Neural crest cell (in vitro differentiated cells): ENCODE measurements at places on chromosomes 3 and 15.

GRCh38 chr3:159627229-159627628, 361.4 kb upstream of the IL12A start:
- peaks cover 4% of the 10 kb centered on the region for H3K4me1 ChIP-seq
- peak overlapping the region; percentile 95 for H3K27ac ChIP-seq
- H3K36me3 ChIP-seq: no peaks in the 10 kb centered on the region

- H3K27ac ChIP-seq: no peak overlapping the region
- H3K4me1 ChIP-seq: peaks cover 9% of the 10 kb centered on the region
- DNase-seq: no peak
- no peaks in the 10 kb centered on the region for H3K36me3 ChIP-seq
Observed at GRCh38 chr3:10968401-10968800, 24.1 kb upstream of the SLC6A1 start.

DNA sequence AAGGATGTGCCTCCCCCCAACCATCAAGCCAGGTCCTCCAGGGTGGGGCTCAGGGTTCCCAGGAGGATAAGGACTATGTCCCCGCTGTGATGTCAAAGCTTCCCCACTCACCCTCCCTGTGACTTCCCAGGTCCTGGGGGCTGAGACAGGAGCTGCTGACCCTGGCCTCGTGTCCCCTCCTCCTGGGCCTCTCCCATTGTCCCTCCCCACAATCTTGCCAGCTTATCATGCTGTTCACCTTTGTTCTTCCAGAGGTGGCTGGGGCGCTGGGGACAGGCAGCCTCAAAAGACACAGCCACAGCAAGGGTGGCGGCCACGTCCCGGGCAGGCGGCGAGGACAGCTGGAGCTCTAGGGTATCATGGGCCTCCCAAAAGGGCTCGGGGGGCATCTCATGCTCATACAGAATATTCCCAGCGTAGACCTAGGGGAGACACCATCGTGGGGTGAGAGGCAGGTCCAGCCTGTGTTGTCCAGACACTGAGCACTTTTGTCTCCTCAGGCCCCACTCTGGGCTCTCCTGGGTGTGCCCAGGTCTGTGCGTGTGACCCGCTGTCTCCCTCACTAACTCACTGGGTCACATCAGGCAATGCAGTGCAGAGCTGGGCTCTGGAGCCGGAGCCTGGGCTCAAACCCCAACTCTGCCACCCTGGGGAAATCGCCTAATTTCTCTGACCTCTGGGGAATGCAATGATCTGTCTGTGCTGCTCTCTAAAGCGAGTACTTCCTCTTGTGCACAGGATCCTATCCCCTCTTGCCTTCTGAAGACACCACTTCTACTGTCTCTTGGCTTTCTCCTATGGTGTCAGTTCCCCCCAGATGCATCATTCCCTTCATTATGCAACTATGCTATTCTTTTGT, 30.0 kb downstream of the SNX33 start:
- H3K27me3 ChIP-seq: no peaks in the 10 kb centered on the region
- no peak for DNase-seq
- no peak overlapping the region for H3K4me3 ChIP-seq
- H3K27ac ChIP-seq: peak overlapping the region; percentile 63
- peaks cover 13% of the 10 kb centered on the region for H3K4me1 ChIP-seq
- H3K36me3 ChIP-seq: no peaks in the 10 kb centered on the region

GRCh38 chr3:155001289-155002010, 78.7 kb upstream of the MME start:
- no peak overlapping the region for H3K4me3 ChIP-seq
- no peaks in the 10 kb centered on the region for H3K27me3 ChIP-seq
- no peaks in the 10 kb centered on the region for H3K36me3 ChIP-seq
- no peaks in the 10 kb centered on the region for H3K4me1 ChIP-seq
- DNase-seq: no peak

- no peaks in the 10 kb centered on the region for H3K4me1 ChIP-seq
- peaks cover 11% of the 10 kb centered on the region for H3K27me3 ChIP-seq
- no peaks in the 10 kb centered on the region for H3K36me3 ChIP-seq
- H3K27ac ChIP-seq: no peak overlapping the region
- DNase-seq: peak; percentile 10
Observed at GRCh38 chr3:12138044-12138443, 20.7 kb downstream of the TIMP4 start.

DNA sequence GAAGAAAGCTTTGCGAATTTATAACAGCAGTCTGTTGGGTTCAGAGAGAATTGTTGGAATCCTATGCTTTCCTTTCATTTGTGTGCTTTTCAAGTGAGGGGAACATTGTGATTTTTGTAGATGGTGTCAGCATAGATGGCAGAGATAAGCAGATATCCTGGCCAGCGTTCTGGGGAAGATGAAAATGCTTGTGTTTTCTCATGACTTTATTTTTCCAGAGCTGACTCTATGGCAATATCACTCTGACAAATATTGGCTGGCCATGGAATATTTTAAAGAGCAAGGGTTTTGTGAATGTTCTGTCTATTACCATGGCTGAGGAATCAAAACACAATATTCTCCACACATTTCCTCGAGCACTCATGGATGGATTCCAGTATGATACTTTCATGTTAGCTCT, 108.8 kb downstream of the MITF start:
- no peak for DNase-seq
- no peaks in the 10 kb centered on the region for H3K27me3 ChIP-seq
- H3K27ac ChIP-seq: no peak overlapping the region
- H3K4me3 ChIP-seq: no peak overlapping the region

- no peak overlapping the region for H3K27ac ChIP-seq
- H3K27me3 ChIP-seq: peaks cover 12% of the 10 kb centered on the region
- peaks cover 5% of the 10 kb centered on the region for H3K4me1 ChIP-seq
- H3K36me3 ChIP-seq: no peaks in the 10 kb centered on the region
- no peak for DNase-seq
Observed at GRCh38 chr3:45317710-45318109, 70.7 kb upstream of the LARS2 start.

- no peak overlapping the region for H3K27ac ChIP-seq
- H3K4me3 ChIP-seq: no peak overlapping the region
- no peaks in the 10 kb centered on the region for H3K4me1 ChIP-seq
- DNase-seq: peak; percentile 28
- H3K36me3 ChIP-seq: no peaks in the 10 kb centered on the region
Observed at GRCh38 chr3:185270262-185270955, 16.6 kb upstream of the EHHADH start.

- peaks cover 15% of the 10 kb centered on the region for H3K4me1 ChIP-seq
- H3K36me3 ChIP-seq: peaks cover 7% of the 10 kb centered on the region
- DNase-seq: no peak
Observed at GRCh38 chr15:95277266-95277665, 1045.9 kb downstream of the MCTP2 start.

- no peak for DNase-seq
- no peak overlapping the region for H3K4me3 ChIP-seq
- H3K27ac ChIP-seq: no peak overlapping the region
- H3K4me1 ChIP-seq: no peaks in the 10 kb centered on the region
- H3K27me3 ChIP-seq: no peaks in the 10 kb centered on the region
Observed at GRCh38 chr3:59284926-59285325, 235.1 kb upstream of the CFAP20DC start.

DNA sequence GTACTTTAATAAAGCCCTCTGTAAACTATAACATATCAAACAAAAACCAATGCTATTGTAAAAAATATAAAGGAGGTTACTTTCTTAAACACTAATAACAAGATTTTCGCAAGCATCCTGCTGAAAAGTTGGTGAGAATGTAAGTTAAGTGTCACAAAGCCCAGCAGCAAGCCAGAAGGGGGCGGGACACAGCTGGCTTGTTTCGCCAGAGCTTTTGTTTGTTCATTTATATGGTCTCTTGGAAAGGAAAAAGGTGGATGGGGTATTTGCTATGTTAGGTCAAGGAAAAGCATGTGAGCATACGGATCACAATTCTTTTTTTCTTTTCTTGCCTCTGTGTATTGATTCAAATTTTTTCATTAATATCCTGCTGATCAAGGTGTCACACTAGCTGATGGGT, 59.9 kb downstream of the HACD2 start:
- H3K4me1 ChIP-seq: peaks cover 6% of the 10 kb centered on the region
- no peak overlapping the region for H3K4me3 ChIP-seq
- peak overlapping the region; percentile 51 for H3K27ac ChIP-seq
- H3K27me3 ChIP-seq: no peaks in the 10 kb centered on the region
- no peak for DNase-seq
- H3K36me3 ChIP-seq: peaks cover 3% of the 10 kb centered on the region

GRCh38 chr15:71261909-71262308, 146.6 kb downstream of the THSD4 start:
- no peak overlapping the region for H3K4me3 ChIP-seq
- H3K4me1 ChIP-seq: no peaks in the 10 kb centered on the region
- no peaks in the 10 kb centered on the region for H3K36me3 ChIP-seq
- no peak overlapping the region for H3K27ac ChIP-seq

DNA sequence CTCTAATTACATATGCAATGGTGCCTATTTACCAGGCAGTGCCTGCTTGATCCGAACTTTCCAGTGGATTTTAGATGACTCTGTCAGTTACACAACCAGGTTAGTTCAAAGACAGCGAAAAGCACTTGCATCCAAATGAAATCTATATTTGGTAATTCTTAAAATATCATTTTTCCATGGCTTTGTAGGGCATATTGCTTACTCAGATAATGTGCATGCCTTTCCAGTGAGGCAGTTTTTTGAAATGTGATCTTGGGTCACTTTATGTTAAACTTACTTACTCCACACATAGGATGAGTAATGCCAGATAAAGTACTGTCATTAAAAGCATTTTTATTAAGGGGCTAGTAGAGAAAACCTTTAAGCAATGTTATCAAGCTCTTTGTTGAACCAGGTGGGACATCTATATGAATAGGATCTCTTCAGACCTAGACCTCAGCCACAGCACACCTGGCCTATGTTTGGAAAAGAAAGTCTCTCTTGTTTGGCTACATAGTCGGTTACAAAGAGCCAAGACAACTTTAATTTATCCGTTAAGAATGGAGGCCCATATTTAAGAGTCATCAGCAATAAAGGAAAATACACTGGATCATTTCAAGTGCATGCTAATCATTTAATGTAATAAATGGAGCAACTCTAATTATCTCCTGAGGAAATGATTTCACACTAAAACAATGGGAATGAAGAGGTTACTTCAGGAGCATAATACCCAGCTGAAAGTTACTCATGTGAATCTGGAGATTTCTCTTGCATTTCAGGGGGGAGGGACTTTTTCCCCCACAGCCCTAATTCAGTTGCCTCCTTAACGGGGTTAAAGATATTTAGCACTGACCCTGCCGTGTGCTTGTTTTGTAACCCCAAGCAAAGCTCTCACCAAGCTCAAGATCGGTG, 56.3 kb upstream of the TMCO5A start:
- DNase-seq: no peak
- peaks cover 8% of the 10 kb centered on the region for H3K4me1 ChIP-seq
- H3K27ac ChIP-seq: no peak overlapping the region
- H3K4me3 ChIP-seq: no peak overlapping the region
- H3K36me3 ChIP-seq: no peaks in the 10 kb centered on the region

- H3K4me3 ChIP-seq: no peak overlapping the region
- no peak for DNase-seq
- H3K27ac ChIP-seq: no peak overlapping the region
- no peaks in the 10 kb centered on the region for H3K36me3 ChIP-seq
Observed at GRCh38 chr3:178059119-178059518, 477.1 kb upstream of the KCNMB2 start.

DNA sequence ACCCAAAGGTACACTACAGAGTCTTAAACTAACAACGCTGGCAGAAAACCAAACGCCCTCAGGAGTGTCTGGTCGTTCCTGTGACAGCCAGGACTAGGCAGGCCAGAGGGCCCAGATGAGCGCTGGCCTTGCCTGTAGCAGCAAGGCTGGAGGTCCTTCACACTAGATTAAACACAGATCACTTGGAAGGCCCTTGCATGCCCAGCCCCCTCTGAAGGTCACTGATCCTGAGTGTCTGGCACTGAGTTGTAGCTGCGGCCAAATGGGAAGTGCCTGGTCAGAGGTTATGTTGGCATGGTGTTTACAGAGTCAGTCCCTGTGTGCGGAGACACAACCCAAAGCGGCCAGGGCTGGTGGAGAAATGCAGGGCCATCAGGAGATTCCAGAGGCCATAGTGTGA, 58.9 kb downstream of the ZNF621 start:
- H3K27ac ChIP-seq: no peak overlapping the region
- H3K4me3 ChIP-seq: no peak overlapping the region
- peaks cover 2% of the 10 kb centered on the region for H3K27me3 ChIP-seq
- no peak for DNase-seq
- no peaks in the 10 kb centered on the region for H3K36me3 ChIP-seq

DNA sequence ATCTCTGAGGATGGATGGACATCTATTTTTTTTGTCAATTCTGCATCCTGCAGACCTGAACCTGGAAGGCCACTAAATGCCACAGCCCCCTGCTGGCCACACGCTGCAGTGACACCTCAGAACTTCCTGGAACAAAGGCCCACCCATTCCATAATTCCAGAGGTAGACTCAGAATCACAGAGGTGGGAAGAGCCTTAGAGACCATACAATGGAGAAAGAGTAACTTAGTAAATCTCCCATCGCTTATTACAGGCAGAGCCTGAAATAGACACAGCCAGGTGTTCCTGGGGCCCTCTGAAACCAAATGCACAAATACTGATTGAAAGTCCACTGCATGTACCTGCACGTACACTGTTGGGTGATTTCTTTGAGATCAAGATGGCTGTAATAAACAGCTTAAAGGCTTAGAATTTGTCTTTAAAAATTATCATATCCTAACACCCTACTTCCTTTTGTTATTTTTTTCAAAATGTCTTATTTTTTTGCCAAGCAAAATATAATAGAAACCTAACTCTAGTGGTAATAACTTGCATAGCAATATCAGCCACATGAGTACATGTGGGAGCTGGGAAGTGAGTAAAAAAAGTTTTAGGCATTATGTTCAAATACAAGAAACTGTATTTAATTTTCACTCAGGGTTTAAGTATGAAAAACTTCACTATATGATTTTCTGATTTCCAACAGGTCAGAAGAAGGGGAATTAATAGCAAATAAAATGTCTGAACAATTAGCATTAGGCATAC, 62.7 kb downstream of the EOMES start:
- H3K36me3 ChIP-seq: no peaks in the 10 kb centered on the region
- DNase-seq: peak; percentile 43
- no peaks in the 10 kb centered on the region for H3K27me3 ChIP-seq
- no peak overlapping the region for H3K27ac ChIP-seq
- no peaks in the 10 kb centered on the region for H3K4me1 ChIP-seq
- H3K4me3 ChIP-seq: no peak overlapping the region

DNA sequence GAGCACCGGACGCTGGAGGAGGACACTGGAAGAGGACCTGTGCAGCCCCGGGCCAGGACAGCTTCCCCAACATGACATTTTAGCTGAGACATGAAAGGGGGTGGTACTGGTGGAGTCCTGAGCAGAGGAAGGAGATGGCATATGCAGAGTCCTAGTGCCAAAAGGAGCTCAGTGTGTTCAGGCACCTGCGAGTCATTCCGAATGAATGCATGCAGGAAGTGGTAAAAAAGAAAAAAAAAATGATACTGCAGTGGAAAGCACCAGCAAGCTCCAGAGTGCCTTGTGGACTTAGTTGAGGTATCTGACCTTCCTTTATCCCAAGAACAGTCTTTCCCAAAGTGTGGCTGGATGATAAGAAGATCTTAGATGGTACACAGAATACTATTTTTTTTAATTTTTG, 6.6 kb upstream of the ZNF148 start:
- no peak overlapping the region for H3K4me3 ChIP-seq
- H3K27me3 ChIP-seq: peaks cover 11% of the 10 kb centered on the region
- H3K4me1 ChIP-seq: peaks cover 4% of the 10 kb centered on the region
- H3K36me3 ChIP-seq: no peaks in the 10 kb centered on the region
- no peak for DNase-seq
- no peak overlapping the region for H3K27ac ChIP-seq
